ENCODE measurements at places on chromosomes 3 and 15. TPM values are rescaled to one million over a fixed set of nuclear protein-coding genes. Genes with fewer than 3 reads are reported as not detected.

DNA sequence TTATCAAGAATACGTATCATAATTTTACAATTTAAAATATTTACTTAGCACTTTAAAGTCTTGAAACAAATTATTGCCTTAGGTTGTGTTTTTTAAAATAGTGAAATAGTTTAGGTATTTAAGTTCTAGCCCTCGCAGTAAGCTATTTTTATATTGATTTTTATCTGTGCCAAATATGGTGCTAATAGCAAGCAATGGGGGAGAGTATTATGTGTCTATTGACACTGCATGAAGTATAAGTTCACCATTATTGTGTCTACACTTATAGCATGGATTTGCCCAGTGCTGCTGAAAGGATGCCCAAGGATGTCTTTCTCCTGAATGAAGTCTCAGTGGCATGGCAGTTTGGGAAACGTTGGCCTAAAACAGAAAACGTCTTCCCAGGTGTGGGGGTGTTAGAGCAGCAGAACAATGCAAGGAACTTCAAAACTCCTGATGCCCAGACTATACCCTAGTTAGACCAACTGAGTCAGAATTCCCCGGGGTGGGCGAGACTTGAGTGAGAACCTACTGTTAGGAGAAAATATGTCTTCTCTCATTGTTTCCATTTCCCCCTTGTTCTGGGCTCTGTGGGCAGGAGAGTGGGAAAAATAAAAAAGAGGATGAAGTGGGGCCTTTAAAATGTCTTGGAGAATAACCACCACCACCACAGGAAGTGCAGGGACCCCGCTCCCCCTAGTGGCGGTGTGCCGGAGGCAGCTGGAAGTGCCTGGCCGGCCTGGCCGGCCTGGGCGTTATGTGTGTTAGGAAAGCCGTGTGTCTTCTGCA lies 104.2 kb upstream of the SLC7A14 start:
- peak; percentile 18 for DNase-seq

DNA sequence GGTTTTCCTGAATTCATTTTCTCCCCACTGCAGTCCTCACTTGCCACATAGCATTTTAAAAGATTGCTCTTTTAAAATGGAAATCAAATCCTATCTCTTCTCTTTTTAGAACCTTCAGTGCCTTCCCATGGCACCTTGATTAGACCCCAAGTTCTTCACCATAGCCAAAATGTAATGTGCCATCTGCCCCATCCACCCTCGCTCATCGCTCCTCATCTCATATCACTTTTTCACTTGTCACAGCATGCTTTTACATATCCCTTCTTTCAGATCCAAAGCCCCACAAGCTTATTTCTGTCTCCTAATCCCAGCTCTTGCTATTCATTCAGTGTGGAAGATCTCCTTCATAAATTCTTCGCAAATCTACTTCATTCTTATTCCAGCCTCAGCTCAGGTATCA lies 161.7 kb downstream of the CD47 start:
- no peak for DNase-seq

GRCh38 chr15:90571063-90571541 lies 41.4 kb downstream of the CRTC3 start:
- peak; percentile 82 for DNase-seq

DNA sequence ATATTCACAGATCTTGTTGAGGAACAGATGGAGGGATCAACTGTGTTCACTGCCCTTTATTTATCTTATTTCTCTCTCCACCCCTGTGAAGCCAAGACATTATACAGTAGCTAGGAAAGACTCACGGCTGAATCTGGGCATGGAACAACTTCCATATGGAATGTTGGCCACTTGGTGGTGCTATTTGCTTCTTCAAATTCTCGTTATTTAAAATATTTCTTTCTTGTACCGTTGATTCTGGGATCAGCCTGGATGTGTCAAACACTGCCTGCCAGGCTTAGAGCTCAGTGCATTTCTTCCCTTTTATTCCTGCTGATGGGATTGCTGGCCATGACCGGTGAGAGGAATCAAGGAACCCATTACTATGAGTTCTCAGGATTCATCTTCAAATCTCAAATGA lies 17.5 kb upstream of the GASK1A start:
- DNase-seq = peak; percentile 23

PFN2 gene
- 197 TPM for total RNA-seq
